ENCODE measurements at places on chromosomes 11 and 22. TPM values are rescaled to one million over a fixed set of nuclear protein-coding genes. Genes with fewer than 3 reads are reported as not detected.

MIOX gene
- total RNA-seq: 0.41 TPM

SAA4 gene
- 0.50 TPM for total RNA-seq

RASGRP2 gene
- 40.3 TPM for total RNA-seq

SUSD2 gene
- total RNA-seq: 0.94 TPM

ELFN2 gene
- total RNA-seq: 1.5 TPM

SRRD gene
- total RNA-seq: 20.0 TPM

PRRG4 gene
- 1.1 TPM for total RNA-seq

CSKMT gene
- 60.7 TPM for total RNA-seq

NTM gene
- 11.5 TPM for total RNA-seq

CELSR1 gene
- 19.9 TPM for total RNA-seq

RAB38 gene
- total RNA-seq: 17.5 TPM

THRSP gene
- not detected for total RNA-seq

- no peak for DNase-seq
Observed at GRCh38 chr11:68741463-68741862, 9.9 kb downstream of the TESMIN start.

GRCh38 chr22:19868773-19869471 lies 14.2 kb upstream of the GNB1L start:
- peak; percentile 11 for DNase-seq

GRCh38 chr11:119832202-119832935 lies 103.4 kb upstream of the NECTIN1 start:
- DNase-seq: no peak

DNA sequence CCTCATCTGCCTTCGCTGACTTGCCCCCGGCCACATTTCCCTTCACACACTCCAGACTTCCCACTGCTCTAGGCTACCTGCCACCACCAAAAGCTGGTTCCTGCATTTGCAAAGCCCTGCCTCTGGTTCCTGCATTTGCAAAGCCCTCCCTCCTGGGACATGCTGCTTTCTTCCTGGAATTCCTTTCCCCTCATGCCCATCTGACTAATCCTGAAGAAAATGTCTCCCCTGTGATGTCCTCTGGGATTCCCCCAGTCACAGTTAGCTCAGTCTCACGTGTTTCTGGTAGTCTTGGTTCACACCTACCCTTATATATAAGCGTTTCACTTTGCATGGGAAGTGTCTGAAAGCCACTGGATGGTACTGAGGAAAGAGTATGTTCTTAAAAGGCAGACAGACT lies 206.9 kb downstream of the DBX1 start:
- peak; percentile 70 for DNase-seq

DNA sequence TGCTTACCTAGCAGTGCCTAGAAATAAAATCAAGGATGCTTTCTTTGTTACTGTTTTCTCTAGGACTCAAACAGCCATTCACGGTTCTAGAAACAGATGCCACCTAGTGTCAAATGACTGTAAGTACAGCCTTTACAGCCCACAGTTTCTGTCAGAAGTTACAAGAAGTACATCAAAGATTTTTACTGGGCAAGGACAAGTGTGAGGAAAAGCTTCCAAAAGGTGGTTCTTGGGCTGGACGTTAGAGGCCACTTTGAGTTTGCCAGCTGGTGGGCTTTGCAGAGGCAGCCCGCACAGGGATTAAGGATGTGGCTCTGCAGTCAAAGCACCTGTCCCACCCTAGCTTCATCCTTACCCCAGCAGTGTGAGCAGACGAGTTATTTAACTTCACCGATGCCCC lies 6.9 kb downstream of the KMT5B start:
- DNase-seq: no peak

- DNase-seq: no peak
Observed at GRCh38 chr11:36360318-36360717, 64.2 kb downstream of the PRR5L start.

DNA sequence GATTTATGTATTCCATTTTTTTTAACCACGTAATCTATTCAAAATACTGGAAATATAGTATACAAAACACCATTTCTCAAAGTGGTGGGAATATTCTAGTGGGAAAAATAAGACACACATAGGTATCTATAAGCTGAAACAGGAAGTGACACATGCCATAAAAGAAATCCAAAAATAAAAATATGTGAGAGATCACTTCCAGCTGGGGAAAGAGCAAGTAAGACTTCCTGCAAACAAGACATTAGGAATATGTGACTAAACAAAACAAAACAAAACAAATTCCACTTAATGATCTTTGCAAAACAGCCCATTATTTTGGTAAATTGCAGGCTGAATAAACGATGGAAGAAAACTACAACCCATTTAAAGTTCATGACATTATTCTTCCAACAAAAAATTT lies 107.3 kb upstream of the CEP126 start:
- no peak for DNase-seq

DNA sequence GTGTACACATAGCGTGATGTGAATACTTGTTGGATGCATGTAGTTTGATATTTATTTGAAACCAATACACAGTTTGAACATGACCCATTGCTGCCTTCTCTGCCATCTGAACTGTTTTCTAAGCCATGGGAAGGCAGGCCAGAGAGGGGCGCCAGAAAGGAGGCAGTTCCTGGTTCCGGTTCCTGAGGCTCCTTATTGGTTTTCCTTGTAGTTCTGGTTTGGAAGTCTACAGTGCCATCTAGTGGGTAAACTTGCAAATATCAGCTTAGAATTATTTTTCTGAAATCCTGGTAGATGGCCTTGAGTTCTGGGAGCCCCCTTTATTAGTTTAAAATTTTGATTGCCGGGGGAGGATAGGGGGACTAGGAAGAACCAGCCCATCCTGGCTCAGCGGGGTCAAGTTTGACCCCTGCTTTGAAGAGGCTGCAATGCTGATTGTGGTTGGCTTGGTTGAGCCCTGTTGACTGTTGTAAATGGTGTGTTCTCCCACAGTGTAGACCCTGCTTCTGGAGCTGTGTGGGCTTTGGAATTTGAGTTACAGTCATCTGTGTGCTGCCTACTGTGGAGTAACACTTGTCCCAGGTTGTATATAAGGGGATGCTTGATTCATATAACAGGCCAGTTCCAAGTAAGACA lies 48.4 kb downstream of the GRAMD1B start:
- DNase-seq: peak; percentile 64

DNA sequence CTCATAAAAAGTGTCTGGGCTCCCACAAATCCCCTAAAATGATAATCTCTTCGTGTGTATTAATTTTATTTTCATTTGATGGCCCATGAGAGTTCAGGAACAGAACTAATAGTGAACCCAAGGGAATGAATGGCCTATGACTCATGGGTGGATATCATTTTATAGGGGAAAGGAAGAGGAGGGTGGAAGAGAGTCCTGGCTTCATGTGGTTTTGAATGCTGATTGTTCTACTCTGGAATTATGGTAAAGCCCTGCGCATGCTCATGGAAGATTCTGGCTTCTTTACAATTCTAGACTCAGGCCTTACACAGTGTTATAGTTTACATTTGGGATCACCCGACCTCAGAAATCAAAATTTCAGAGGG lies 35.2 kb downstream of the MAML2 start:
- no peak for DNase-seq

- DNase-seq: no peak
Observed at GRCh38 chr22:38953091-38953490, 4.3 kb upstream of the APOBEC3A start.

DNA sequence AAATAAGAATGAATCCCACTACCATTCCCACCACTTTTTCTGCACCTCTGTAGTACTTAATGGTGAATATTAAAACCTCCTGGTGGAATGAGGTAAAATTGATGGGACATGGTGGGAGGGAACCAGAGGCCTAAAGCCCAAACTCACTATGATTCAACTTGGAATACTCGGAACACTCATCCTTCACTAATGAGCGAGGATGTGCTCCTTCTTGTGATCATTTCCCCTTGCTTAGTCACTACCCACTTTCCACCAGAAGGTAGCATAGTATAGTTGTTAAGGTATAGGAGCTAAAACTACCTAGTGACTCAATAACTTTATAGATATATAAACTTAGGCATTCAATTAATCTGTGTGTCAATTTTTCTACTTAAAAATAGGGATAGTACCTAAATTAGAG lies 728.9 kb downstream of the OPCML start:
- DNase-seq: no peak

DNA sequence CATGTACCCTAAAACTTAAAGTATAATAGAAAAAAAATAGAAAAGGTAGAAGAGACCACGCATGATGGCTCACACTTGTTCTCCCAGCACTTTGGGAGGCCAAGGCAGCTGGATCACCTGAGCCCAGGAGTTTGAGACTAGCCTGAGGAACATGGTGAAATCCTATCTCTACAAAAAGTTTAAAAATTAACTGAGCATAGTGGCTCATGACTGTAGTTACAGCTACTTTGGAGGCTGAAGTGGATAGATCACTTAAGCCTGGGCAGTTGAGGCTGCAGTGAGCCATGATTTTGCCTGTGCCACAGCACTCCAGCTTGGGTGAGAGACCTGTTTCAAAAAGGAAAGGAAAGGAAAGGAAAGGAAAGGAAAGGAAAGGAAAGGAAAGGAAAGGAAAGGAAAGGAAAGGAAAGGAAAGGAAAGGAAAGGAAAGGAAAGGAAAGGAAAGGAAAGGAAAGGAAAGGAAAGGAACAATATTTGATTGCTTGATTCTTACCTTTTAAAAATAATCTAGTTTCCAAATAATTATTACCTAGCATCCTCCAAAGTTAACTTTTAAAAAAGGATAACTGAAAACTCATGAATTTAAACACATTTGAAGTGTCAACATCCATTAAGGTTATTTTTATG lies 99.9 kb upstream of the PAX6 start:
- DNase-seq: no peak

GRCh38 chr22:36807627-36808026 lies 9.2 kb downstream of the PVALB start:
- no peak for DNase-seq

- peak; percentile 17 for DNase-seq
Observed at GRCh38 chr11:103862802-103863174, 173.7 kb upstream of the DDI1 start.

DNA sequence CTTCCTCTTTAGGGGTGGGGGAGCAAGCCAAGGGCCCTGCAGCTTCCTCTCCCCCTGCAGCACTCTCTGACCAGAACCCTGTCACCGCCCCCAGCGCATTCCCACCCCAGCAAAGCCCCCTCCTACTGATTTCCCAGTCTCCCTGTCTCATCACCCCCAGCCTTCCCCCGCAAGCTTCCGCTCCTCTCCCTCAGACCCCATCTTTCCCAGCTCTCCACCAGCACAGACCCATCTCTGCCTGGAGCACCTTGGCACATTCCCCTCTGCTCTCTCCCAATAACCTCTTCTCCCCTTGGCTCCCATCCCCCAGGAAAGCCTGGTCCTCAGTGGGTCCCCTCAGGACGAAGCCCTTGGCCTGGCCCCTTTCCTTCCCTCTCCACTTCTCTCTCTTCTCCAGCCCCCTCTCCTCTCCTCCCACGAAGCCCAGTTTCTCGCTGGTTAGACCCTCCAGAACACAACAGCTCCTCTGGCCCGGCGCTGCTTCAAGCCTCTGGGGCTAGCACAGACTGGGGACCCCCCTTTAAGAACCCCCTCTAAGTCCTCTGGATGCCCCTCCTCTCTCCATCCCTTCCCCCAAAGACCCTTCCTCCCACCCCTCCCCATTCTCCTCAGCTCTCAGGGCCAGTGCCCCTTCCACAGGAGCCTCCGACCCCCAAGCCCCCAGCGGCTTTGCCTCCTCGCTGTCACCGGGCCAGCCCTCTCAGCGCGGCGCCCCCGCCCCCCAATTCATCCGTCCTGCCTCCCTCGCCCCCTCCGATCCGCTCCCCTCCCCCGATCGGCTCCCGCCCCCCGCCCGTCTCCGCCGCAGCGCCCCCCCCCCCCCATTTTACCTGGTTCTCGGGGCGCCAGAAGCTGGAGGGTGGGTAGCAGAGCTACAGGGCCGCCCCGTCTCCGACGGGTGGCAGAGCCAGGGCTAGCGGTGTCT lies 594 bp downstream of the NRXN2 start:
- no peak for DNase-seq

DNA sequence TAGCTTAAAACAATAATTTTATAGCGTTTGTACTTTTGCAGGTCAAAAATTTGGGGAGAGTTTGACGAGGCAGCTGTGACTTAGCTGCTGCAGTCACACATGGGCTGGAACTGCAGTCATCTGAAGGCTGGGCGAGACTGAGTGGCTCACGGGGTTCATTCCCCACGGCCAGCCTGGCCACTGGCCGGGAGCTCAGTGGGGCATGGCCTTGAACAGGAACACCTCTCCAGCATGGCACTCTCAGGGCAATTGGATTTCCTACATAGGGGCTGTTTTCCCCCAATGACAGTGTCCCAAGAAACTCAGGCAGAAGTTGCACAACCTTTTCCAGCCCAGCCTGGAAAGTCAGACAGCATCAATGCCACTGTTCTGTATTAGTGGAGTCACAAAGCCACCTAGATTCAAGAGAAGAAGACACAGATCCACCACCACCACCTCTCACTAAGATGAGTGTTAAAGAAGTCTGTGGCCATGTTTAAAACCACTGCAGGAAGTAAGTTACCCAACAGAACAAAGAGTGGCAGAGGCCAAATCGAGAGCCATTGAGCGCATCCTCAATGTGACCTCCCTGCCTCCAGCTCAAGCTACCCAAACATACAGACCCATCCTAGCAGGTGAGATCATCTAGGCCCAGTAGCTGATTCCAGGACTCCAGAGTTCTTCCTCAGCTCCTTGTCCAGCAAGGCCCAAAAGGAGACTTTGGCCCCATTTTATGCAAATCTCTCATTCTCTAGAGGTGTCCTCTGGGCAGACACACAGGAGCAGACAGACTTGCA lies 618.7 kb upstream of the CADM1 start:
- DNase-seq: no peak

- no peak for DNase-seq
Observed at GRCh38 chr22:30212996-30213441, 33.5 kb downstream of the LIF start.

- DNase-seq: no peak
Observed at GRCh38 chr11:134521452-134522289, 109.6 kb upstream of the B3GAT1 start.

DNA sequence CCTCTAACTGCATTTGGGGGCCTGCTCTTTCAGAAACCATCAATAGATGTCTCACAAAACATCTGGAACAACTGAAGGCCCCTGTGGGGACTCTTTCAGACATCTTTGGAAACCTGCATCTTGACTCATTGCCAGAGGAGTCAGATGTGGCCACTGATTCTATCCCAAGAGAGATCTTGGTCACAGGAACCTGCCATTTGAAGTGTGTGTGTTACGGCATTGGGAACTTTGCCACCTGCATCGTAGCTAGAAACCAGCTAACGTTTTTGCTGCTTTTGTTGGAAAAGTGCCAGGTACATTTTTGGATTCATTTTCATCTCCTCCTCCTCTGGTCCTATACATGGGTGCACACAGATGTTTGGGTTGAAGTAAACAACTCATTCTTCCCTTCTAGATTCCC lies 4.3 kb downstream of the SRRD start:
- DNase-seq: no peak

DNA sequence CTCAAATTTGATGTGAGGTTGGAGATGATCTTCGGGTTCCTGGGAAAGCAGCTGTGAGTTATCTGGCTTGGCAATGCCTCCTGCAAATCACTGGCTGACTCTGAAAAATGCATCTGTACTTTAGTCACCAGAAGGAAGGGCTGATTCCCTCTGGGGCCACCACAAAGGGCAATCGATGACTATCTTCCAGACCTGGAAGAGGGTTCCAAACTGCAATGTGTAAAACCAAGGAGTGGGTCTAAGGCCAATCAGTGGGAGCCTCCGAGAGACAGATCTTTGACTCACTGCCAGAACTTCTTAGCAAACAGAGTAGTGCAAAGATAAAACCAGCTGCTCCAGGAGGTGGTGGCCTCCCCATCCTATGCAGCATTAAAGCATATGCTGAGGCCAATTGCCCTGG lies 29.1 kb upstream of the PAK1 start:
- no peak for DNase-seq

- DNase-seq: no peak
Observed at GRCh38 chr11:124101737-124102136, 13.5 kb upstream of the VWA5A start.
